ENCODE measurements at places on chromosomes 12 and 14.

- no peak for DNase-seq
Measured at GRCh38 chr12:51771008-51771407, 77.5 kb downstream of the FIGNL2 start.

GRCh38 chr14:70921669-70922068, 14.4 kb downstream of the PCNX1 start:
- DNase-seq: no peak

GRCh38 chr14:24848102-24848790, 201.7 kb downstream of the STXBP6 start:
- DNase-seq: no peak

GRCh38 chr14:72588521-72588920, 305.4 kb downstream of the DPF3 start:
- DNase-seq: no peak

- DNase-seq: no peak
Measured at GRCh38 chr12:56299308-56299852, 750 bp downstream of the CS start.

- DNase-seq: no peak
Measured at GRCh38 chr14:76998910-76999309, 29.6 kb downstream of the IRF2BPL start.

DNA sequence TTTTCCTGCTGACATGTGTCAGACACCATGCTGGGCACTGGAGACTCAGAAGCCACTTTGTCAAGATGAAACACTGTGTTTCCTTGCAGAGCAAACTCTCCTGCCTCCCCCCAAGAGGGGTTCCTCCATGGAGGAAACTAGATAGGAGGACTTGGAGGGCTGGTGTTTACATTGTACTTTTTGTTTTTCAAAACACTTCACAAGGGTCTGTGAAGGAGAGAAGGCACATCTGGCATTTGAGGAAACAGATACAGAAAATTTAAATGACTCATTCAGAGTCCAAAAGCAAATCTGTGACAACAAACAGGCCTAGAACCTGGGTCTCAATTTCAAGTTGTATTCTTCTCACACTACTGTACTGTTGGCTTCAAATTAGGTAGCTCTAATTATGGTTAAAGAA, 6.7 kb upstream of the CDKL1 start:
- DNase-seq: no peak
